ENCODE measurements at places on chromosomes 7 and 10.

DNA sequence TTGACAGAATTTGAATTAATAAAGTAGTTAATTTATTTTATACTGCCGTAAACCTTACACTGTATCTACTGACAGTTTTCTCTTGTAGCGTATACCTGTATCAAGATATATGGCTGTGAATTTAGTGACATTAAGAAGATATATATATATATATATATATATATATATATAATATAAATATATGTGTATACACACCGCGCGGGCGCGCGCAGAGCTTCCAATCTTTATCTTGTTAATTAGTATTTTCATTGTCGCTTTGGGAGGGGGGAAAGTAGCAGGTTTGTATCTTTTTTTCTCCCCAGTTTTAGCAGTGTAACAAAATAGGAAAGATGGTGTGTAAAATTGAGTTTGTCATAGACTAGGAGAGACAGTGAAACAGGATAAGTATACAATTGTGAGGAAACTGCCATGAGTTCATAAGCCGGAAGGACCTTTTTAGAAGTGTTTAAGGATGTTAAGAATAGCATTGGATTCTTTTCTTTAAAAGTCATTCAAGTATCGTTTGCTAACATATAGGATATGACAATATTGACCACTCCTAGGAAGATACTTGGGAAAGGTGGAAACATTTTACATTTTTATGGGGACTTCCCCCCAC is 2.0 kb downstream of the PLEKHA1 start:
- no peak for DNase-seq

DNA sequence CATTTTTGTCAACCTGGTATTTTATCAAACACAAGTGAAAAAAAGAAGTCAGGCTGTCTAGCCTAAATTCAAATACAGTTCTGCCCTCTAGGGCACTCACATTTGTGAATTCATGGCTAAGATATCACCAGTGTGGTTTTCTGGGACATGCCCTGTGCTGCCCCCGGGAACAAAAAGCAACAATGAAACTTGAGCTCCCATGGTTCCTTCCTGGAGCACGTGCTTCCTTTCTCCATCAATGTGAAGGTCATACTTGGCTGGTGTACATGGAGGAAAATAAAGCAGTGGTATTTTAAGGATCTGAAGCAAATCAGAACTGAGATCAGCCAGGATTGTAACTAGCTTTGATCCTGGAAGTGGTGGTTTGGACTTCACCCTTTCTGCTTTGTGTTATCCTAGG is 128.9 kb upstream of the FRMD4A start:
- DNase-seq: no peak

GRCh38 chr7:27647046-27647445 is 15.6 kb downstream of the HIBADH start:
- no peak for DNase-seq

DNA sequence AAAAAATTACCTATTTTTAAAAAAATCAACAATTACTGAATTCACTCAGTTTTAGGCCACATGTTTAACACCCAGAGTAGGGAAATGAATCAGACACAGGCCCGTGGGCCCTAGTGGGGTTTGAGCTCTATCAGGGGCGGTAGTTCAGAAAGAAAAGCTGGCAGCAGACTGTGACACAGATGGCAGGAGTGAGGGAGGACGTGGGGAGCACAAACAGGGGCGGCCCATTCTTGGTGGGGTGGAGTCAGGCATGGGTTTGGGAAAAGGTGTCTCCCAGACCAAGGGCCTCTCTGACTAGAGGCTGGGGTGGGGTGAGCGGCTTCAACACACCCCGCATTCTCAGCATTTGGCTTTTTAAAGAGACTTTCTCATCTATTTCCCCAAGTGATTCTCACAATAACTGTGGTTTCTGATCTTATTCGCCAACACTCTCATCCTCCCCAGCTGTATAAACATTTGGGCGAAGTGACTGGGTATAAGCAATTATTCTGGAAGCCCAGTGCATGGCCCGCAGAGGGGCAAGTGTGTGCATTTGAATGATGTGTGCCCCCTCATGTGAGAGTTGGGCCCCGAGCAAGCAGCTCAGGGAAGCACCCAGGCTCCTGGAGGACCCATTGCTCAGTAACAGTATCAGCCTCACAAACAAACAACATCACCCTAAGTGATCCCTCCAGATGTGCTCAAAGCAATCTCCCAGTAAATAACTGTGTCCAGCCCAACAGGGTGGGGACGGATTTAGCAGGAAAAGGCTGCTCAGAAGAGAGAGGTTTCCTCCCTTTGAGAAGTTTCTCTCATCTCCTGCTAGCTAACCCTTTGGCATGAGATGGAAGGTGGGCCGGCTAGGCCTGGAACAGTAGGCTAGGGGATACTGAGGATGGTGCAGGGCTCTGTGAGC is 437.6 kb upstream of the ZMIZ1 start:
- no peak for DNase-seq

GRCh38 chr10:44065788-44066526 is 318.9 kb downstream of the CXCL12 start:
- DNase-seq: no peak

- no peak for DNase-seq
Measured at GRCh38 chr10:69896606-69897231, 95.0 kb downstream of the COL13A1 start.

GRCh38 chr7:106071999-106072714 is 40.0 kb downstream of the SYPL1 start:
- DNase-seq: no peak

DNA sequence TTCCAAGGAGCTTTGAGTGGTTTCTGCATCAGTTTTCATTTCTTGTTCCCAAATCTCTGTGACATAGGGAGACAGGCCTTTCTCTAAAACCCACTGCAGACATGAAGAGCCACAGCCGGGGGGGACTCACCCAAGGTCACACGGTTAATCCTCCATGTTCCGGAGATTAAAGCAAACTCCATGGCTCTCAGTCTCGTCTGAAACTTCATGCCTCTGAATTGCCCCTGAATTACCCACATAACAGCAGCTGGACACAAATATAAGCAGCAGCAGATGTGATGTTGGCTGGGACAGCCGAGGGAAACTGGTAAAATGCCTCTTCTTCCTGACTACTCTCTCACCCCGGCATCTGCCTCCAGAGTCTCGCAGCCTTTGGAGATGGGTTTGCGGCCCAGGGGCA is 402.2 kb downstream of the DNAJB6 start:
- DNase-seq: no peak

DNA sequence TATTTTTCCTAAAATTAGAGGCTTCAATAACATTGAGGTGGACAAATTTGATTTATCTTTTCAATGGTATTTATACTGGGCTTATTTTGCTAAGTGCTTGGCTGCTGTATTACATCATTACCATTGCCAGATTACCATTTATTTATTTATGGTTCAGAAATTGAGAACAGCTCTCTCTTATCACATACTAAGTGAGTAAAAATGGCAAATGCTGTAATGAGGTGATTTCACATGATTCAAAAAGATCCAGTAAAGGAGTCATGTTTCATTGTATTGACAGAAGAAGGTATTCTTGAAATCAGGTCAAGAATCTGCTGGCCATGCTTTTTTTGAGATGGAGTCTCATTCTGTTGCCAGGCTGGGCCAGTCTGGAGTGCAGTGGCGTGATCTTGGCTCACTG is 322.6 kb downstream of the KIF20B start:
- DNase-seq: no peak

GRCh38 chr7:50631100-50631499 is 65.9 kb upstream of the DDC start:
- DNase-seq: no peak

DNA sequence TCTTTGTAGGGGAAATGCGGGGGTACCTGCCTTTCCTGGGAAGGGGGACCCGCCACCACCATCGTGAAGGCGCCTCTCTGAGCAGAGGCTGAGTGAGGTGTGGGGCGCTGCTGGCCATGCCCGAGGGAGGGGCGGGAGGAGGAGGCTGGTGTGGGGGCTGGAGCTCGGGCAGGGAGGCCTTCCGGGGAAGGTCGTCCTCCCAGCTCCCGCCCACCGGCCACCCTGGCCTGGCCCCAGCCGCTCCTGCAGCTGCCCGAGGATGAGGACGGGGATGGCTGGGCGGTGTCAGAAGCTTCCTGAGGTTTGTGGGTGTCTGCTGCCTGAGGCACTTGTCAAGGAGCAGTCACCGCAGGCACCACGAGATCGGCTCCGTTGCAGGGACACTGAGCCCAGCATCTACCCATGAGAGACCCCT is 11.4 kb downstream of the PWWP2B start:
- DNase-seq: no peak

DNA sequence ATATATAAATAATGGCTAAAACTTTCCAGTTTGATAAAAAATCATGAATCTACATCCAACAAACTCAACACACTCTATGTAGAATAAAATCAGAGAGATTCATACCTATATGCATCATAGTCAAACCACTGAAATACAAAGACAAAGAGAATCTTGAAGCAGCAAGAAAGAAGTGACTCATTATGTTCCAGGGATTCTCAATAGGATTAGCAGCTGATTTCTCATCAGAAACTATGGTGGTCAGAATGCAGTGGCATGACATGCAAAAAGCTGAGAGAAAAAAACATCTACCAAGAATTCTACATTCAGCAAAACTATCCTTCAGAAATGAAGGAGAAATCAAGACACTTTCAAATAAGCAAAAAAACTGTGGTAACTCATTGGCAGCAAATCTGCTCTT is 187.4 kb downstream of the RNLS start:
- DNase-seq: no peak

DNA sequence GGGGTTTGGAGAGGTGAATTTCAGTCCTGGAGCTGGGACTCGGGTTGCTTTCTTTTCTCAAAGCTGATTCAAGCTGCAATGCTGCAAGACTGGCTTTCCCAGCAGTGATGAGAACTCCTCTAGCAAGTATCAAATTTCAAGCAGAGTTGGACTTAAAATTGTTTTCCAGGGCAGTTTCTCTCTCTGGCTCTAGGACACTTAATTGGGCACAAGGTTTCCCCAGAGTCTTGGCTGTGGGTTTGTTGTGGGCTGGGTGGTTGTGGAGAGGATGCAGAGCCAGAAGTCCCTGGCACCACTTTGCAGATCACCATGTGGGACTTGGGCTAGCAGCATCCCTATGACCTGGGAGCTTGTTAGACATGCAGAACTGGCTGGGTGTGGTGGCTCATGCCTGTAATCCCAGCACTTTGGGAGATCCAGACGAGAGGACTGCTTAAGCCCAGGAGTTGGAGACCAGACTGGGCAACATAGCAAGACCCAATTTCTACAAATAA is 16.8 kb downstream of the AKR1B15 start:
- DNase-seq: no peak

DNA sequence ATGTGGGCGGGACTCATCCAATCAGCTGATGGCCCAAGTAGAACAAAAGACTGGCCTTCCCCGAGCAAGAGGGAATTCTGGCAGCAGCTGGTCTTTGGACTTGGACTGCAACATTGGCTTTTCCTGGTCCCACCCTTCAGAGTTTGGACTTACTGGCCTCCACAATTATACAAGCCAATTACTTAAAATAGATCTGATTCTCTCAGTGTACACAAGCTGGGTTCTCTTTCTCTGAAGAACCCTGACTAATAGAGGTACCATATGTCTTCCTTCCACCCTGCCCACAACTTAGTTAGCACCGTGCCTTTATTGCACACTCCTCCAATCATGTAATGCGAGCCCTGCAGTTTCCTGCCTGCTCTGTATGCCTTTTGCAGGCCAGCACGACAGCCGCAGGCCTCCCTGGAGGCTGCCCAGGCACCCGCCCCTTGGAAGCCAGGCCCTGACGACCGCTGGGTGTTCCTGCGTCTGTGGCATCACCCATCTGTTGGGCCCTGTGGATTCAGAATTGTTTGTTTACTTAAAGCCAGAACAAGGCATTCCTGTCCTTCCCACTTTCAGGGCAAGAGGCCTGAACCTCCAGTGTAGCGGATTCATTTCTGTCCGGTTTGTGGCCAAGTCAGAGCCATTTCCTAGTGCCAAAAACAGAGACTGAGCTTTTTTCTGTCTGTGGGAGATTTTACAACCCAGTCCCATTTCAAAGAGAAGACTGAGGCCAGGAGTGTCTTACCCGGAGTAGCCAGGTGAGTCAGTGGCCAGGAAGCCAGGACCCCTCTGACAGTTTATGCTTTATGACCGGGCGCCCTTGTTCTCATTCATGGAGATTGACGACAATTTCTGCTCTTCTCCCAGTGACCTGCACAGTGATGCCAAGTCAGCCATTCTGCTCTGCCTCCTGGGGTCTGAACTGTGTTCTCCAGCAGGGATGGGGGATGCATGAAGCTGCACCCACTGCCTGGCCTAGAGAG is 968 bp upstream of the INMT start:
- no peak for DNase-seq

Measured in stimulated activated CD4-positive, alpha-beta T cell treated with anti-CD3 and anti-CD28 coated beads, Interleukin-15, amount 100 ng/mL, for 1 hour (primary cell).